ENCODE measurements at places on chromosomes 13 and 19.

GRCh38 chr13:26247608-26248007 lies 6.3 kb upstream of the CDK8 start:
- DNase-seq = no peak

GRCh38 chr19:47419030-47419783 lies at the start of gene MEIS3:
Gene MEIS3 (minus strand): TSS chr19:47419527. CDS start chr19:47419081, 446 bp downstream.
- no peak for DNase-seq

DNA sequence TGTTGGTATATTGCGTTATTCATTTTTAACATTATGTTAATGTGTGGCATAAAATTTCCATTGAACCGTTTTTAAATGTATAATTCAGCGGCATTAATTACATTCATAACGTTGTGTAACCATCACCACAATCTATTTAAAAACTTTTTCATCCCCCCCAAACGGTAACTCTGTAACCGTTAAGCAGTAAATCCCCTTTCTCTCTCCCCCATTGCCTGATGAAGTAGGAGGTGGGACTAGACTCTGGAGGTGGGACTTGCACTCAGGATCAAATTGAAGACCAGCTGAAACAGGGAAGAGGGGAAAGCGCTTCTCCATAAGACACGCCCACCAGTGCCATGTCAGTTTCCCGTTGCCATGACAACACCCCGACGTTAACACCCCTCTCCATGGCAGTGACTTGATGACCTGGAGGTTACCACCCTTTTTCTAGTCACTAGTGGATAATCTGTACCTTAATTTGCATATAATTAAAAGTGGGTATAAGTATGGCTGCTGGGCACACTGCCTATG lies 16.8 kb downstream of the CLEC11A start:
- no peak for DNase-seq

GRCh38 chr13:34311251-34311650 lies 493.3 kb downstream of the RFC3 start:
- DNase-seq = no peak

- DNase-seq = no peak
Measured at GRCh38 chr19:3398900-3399278, 32.5 kb downstream of the NFIC start.

GRCh38 chr19:771332-771785 lies 20.4 kb downstream of the MISP start:
- peak; percentile 77 for DNase-seq

GRCh38 chr19:1825909-1826556 lies 14.0 kb upstream of the ATP8B3 start:
- DNase-seq = peak; percentile 99

DNA sequence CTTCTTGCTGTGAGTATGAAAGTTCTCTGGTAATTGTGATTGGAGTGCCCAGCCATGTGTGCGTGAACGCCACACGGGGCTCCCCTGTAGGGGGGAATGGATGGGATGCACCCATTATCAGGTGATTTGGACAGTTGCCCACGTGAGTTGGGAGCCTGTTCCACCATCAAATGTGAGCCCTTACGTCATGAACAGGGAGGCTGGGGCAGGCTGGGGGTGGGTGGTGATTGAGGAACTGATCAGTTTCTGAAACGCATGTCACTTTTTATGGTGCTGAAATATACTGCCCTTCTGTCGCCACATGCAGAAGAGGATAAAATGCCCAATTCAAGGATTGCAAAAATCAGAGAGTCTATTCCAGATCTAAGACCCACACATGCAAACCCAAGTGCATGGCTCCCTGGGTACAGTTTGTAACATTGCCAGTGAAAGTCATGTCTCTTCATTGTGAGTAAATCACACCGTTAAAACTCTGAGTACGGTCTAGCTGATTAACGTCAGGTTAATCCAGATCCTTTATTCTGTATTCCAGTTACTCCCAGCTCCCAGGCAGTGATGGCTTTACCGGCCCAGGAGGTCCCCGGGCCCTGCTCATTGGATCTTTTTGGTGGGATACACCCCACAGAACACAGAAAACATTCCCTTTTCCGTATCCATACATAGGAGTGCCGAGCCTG lies 90.2 kb downstream of the RAB20 start:
- DNase-seq = no peak

DNA sequence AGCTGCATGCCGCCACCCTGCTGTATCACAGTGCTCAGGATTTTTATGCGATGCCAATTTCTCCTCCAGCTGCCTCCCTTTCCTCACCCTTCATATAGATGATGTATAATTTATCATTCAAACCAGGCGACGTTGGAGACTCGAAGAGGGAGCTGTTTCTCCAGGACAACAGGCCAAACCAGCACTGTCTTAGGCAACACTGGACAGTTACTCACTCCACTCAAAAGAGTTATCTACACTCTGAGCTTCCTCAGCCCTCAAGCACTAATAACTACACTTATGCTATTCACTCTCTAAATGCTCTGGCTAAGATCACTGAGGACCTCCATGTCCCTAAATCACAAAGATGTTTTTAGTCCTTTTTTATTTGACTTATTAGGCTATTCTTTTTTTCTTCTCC lies 87.3 kb upstream of the RFC3 start:
- no peak for DNase-seq

DNA sequence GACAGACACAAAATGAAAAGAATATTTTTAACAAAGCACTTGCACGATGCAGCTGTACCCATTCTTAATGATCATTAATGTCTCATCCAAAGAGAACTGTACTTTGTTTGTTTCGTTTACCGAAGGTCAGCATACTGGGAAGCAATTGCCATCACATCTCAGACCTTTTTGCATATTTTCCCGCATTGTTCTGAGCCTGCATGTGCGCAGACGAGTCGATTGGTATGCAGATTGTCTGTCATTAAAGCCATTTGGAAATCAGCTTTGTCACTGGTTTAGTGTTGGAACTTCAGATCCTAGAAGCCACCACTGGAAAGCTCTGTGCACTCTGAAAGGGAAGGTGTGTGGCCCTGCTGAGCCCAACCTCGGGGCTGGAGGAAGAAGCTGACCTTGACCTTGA lies 15.6 kb downstream of the SPACA7 start:
- DNase-seq = no peak

DNA sequence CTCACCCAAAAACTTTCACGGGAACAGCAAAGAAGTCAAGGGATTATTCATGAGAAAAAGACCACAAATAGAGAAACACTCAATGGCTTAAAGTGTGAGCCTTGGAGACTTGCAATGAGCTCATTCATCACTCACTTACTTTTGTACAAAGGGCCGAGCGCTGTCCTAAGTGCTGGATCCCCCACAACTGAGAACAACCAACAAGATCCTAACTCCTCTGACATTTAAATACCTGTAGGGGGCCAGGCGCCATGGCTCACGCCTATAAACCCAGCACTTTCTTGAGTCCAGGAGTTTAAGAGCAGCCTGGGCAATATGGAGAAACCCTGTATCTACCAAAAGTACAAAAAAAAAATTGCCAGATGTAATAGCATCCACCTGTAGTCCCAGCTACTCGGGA lies 29.4 kb upstream of the ZNF507 start:
- no peak for DNase-seq

- no peak for DNase-seq
Measured at GRCh38 chr13:99075268-99076191, 97.7 kb upstream of the DOCK9 start.

GRCh38 chr13:91291078-91291477 lies 56.4 kb upstream of the MIR17HG start:
- no peak for DNase-seq

DNA sequence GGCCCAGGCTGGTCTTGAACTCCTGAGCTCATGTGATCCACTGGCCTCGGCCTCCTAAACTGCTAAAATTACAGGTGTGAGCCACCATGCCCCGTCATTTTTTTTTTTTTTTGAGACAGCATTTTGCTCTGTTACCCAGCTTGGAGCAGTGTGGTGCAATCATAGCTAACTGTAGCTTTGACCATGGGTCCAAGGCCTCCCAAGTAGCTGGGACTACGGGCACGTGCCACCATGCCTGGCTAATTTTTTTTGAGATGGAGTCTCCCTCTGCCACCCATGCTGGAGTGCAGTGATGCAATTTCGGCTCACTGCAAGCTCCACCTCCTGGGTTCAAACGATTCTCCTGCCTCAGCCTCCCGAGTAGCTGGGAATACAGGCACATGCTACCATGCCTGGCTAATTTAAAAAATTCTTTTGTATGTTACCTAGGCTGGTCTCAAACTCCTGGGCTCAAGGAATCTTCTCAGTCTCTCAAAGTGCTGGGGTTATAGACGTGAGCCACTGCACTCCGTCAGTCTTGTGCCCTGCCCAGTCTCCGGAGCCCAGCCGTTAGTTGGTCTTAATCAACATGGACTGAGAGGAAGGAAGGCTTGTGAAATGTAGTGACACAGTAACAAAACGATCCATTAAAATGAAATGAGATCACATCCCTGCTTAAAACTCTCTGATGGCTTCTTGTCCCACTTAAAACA lies 1.4 kb upstream of the LRG1 start:
- no peak for DNase-seq

GRCh38 chr13:44680746-44681355 lies 104.7 kb upstream of the TSC22D1 start:
- no peak for DNase-seq

GRCh38 chr19:44783545-44783944 lies 5.9 kb downstream of the CBLC start:
- DNase-seq = no peak

DNA sequence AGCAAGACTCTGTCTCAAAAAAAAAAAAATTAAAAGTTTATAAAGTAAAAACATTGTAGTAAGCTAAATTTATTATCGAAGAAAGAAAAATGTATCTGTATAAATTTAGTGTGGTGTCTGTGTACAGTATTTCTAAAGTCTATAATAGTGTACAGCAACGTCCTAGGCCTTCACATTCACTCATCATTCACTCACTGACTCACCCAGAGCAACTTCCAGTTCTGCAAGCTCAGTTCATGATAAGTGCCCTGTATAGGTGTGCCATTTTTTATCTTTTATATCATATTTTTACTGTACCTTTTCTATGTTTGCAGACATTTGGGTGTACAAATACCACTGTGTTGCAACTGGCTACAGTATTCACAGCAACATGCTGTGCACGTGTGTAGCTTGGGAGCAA lies 118.1 kb downstream of the TNFRSF19 start:
- DNase-seq = no peak

- no peak for DNase-seq
Measured at GRCh38 chr13:23434491-23434890, 989 bp upstream of the SACS start.

GRCh38 chr13:24263632-24264031 lies 45.7 kb upstream of the C1QTNF9 start:
- no peak for DNase-seq

GRCh38 chr13:36973621-36974295 lies 25.4 kb downstream of the ALG5 start:
- DNase-seq = no peak

DNA sequence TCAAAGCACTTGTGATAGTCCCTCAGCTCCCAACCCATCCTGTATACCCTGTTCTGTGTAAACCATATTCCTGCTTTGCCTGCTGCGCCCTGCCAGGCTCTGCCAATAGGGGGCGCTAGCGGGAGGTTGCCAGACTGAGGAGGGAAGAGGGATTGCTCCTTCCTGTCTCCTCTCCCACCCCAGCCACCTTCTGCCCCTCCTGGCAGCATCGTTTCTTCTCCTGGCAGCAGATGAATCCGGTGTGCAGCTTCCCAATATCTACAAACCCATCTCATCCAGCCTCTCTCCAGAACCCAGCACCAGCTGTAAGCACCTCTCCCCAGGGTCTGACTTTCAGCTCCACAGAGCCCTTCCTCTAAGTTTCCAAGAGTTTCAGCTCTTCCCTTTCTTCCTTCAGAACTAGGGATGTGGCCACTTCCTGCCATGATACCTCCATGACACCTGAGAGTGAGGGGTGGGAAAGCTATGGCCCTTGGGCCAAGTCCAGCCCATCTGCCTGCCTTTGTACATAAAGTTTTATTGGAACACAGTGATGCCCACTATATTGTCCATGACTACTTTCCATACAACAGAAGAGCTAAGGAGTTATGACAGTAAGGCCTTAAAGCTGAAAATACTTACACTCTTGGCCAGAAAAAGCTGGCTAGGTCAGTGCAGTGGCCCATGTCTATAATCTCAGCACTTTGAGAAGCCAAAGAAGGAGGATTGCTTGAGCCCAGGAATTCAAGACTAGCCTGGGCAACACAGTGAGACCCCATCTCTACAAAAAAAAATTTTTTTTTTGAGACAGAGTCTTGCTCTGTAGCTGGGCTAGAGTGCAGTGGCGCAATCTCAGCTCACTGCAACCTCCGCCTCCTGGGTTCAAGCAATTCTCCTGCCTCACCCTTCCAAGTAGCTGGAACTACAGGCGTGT lies 34.5 kb upstream of the ATP1A3 start:
- no peak for DNase-seq

- DNase-seq = no peak
Measured at GRCh38 chr13:26343816-26344215, 89.9 kb downstream of the CDK8 start.

DNA sequence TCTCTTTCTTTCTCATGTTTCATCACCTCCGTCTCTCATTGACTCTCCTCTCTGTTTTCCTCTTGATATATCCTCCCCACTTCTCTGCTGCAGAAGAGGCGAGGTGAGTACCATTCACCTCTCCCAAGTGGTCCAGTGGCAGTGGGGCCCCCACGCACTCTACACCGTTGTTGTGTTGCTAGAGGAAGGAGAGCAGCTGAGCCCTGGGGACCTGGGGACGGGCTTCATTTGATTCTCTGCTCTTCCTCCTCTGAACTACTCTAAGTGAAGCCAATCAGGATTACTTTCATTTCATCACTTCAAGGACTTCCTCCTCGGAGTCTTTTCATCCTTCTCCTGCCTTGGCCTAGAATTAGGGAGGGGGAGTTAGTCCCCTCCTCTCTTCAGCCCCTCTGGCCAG lies 64.6 kb downstream of the CCNE1 start:
- DNase-seq = no peak

DNA sequence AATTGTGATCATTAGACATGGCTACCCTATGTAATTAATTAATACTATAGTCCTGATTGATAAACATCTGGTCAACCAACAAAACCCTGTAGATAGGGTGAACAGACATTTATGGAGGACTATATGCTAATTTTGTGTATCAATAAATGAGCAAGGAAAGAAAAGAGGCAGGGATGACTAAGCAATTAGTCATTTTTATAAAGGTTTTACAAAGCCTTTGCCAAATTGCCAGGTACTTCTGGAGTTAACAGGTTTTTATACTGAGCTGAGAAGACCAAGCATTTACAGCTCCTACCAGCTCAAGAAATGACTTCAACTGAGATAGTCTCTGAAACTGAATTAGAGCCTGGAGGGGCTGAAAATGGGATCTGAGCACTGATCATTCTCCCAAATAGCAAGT lies 186.8 kb upstream of the PRR20A start:
- DNase-seq = no peak

- DNase-seq = no peak
Measured at GRCh38 chr13:97528518-97528917, 94.5 kb downstream of the RAP2A start.

GRCh38 chr19:13154911-13155471 lies 4.8 kb downstream of the IER2 start:
- DNase-seq = no peak

- peak; percentile 52 for DNase-seq
Measured at GRCh38 chr13:33125821-33126570, 109.8 kb downstream of the KL start.

GRCh38 chr13:80945328-80945727 lies 604.4 kb upstream of the SPRY2 start:
- DNase-seq = no peak

All from 8988T (cell line).